Glomerular endothelial cell (primary cell): ENCODE measurements at places on chromosomes 7 and 10. TPM values are rescaled to one million over a fixed set of nuclear protein-coding genes. Genes with fewer than 3 reads are reported as not detected.

DNA sequence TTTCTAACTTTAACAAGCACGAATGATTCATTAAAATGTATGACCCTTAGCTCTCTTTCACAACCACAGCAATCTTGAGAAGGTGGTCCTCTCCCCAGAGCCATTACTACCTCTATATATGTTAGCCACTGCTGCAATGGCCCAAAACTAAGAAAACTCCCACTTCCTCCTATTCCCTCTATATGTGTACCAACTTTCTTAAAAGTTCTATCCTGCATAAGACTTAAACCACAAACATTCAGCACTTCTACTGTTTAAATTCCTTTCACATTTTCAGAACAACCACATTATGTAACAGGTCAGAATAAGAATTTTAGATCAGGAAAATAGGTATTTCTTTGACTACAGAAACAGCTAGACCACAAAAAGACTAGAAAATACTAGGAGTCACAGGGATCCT, 36.2 kb downstream of the WASL start:
- DNase-seq: no peak

GRCh38 chr10:80275756-80276155, 13.7 kb downstream of the MAT1A start:
- no peak for DNase-seq

DNA sequence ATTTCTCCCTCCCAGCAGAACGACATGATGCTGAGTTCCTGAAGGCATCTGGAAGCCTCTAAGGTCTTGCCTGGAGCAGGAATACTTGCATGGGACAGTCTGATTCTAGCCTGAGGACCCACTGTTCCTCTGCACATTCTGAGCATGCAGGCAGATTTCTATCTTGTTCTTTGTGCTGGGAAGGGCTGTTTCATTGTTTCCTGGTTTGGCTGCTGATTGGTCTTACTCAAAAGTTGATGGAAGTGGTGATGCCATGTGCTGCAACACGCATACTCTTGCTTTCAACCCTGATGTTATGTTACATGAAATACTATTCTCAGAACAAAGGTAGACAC, 307.0 kb downstream of the GATA3 start:
- DNase-seq: no peak

The IFIT1B gene
- total RNA-seq: not detected in 2 replicates

GRCh38 chr10:85558533-85558932, 808.1 kb downstream of the GRID1 start:
- DNase-seq: no peak

The DLX6 gene
- not detected in 2 replicates for total RNA-seq

DNA sequence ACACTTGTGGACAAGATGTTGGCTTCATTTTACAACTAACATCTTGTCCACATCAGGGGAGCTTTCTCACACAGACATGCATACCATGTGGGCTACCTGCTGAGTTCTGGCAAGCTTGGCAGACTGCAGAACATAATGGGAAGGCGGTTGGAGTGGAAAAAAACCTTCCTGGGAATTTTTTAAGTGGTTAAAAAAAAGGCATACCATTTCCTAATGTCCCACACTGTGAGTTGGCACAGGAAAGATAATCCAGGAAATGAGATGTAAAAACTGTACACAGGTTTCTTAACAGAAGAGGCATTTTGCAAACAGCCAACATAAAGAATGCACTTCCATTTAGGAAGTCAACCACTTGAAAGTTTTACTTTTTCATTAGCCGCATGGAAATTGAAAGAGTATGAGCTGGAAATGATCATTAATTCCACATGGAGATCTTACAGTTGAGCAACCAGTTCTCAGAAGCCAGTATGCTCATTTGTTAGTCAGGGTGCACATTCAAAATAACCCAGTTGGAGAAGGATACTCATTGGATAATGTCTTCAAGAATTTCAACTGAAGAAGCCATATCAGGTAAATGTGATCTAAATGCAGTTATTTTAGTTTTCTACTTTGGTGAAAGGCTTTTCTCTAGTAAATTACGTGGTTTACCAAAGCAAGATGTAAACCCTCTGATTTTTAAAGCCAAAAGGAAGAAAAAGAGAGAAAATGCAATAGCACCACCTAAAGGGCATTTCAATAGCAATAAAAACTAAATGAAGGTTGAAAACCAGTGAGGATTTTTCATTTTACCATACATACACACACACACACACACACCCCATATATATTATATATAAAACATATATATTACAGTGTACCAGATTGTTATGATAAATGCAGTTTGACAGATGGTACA, 194.0 kb downstream of the TAX1BP1 start:
- DNase-seq: no peak

GRCh38 chr7:12386313-12386740, 17.3 kb downstream of the VWDE start:
- DNase-seq: no peak

- DNase-seq: no peak
These were observed 902.8 kb upstream of the PHF14 start for GRCh38 chr7:10070899-10071298.

GRCh38 chr10:17880601-17881000, 71.1 kb upstream of the SLC39A12 start:
- no peak for DNase-seq
